ENCODE measurements at places on chromosomes 2 and 18. TPM values are rescaled to one million over a fixed set of nuclear protein-coding genes. Genes with fewer than 3 reads are reported as not detected.

Gene WDPCP
- 4.8 TPM for polyA plus RNA-seq

- DNase-seq: no peak
Measured at GRCh38 chr2:196234672-196235071, 63.3 kb upstream of the STK17B start.

GRCh38 chr2:164542581-164543021, 78.7 kb downstream of the GRB14 start:
- no peak for DNase-seq

DNA sequence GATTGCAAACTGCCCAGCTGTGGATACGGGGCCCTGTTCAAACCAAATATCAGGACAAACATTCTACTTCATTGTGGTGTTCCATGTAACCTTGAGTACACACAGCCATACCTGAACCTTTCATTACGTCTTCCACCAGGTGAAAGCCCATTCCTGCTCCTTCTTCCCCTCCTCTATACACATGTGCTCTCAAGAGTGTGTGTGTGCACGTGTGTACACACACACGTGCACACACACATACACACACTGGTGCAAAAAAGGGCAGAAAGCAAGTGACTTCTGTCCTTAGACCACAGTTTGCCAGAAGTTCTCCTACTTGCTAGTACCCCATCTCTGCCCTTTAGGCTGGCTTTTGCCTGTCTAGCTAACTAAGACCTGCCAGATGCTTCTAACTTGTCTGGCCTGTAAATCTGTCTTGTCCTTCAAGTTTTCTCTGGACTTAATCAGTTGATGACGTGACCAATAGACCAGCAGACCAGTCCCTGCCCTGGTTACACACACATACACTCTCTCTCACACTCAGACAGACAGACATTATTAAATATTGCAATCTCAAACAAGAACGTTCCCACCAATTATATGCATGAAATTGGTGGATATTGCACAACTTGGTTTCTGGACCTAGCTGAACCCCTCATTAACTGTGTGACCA, 163.4 kb downstream of the MSH2 start:
- DNase-seq: no peak

DNA sequence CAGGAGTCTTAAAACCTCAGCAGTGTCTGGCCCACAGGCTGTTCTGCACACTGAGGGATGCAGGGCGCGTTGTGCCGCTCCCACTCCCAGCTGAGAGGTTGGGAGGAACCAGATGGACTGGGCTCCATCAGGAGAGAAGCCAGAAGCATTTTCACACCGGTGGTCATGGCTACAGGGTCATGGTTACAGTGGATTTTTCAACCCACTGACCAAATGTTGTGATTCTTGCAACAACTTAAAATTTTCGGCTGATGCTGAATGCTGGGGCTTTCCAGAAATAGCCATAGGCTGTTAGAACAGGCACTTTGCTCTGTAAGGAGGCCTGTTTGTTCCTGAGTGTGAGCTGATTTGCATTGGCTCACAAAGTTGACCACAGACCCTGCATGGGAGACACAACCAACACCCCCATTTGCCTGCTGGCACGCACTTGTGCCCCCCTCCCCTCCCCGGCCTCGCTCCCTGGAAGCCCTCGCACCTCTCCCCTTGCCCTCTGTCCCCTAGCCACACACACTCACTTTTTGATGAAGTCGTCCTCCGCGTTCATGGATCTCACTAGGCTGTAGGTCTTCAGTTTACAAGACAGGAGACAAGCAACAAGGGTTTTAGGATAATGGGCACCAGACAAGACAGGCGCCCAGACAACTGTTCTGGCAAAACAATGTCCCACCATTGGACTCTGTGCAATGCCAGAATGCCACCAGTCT, 3.4 kb downstream of the LPIN1 start:
- DNase-seq: no peak

- no peak for DNase-seq
Measured at GRCh38 chr18:10006311-10006893, 92.6 kb downstream of the VAPA start.
